Glutamatergic neuron (in vitro differentiated cells): ENCODE measurements at places on chromosomes 12 and 14. TPM values are rescaled to one million over a fixed set of nuclear protein-coding genes. Genes with fewer than 3 reads are reported as not detected.

DNA sequence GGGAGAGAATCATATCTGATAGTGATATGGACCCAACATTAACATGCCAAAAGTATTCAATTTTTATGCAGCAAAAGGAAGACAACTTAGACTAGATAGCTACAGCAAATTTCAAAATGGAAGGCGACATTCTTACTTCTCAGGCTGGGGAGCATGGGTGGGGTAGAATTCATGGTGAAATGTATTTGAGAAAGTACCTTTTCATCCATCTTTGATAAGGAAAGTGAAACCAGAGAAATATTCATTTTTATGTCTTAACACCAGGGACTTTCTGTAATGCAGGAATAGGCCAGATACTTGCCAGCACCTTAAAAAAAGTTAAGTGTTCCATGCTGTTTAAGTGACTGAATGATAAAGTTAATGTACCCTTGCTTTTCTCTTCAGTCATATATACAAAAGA, 13.4 kb downstream of the BTG1 start:
- no peak for DNase-seq

DNA sequence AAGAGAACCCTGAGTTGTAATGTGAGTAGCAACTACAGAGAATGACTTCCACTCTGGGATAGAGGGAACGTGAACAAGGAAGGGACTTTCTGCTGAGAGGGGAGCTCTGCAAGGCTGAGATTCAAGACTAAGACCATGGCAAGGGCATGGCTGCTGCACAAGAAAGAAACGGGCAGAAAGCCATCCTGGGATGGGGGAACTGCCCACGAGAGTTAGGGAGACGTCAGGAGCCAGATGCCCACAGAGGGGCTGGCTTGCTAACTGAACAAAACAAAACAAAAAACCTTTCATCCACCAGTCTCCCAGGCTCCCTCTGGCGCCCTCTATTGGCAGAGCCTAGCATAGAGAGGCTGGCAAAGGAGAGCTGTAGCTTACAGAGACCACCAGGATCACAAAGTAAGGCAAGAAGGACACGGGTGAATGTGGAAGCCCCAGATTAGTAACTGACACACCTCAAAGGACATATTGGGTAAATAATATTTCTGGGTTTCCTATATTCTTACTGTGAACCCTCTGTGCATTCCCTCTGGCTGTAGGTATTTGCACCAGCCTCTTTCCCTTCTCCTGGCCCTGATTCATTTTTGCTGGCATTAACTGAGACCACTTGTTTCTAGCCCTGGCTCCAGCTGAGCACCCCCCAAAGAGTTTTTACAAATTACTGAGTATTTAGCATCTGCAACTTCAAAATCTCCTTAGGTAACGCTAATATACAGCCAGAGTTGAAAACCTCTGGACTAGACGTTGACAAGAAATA, 338.3 kb downstream of the EMP1 start:
- peak; percentile 96 for DNase-seq

DNA sequence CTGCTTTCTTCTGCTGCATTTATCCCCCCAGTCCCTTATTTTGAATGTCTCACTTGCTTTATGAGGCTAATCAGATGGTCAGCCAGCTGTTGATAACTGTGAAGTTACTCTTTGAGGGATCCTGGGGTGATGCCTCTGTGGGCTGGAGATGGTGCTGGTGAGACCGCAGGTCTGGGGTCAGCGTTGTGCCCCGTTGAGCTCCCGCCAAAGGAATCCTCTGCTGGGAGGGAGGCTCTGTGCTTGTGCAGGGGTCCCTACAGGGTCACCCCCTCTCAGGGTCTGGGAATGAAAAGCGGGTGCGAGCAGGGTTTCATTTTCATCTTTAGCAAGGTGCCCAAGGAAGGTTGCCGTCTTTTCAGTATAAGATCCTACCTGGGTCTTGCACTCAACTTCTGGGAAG, 161.2 kb upstream of the RTL1 start:
- no peak for DNase-seq

DNA sequence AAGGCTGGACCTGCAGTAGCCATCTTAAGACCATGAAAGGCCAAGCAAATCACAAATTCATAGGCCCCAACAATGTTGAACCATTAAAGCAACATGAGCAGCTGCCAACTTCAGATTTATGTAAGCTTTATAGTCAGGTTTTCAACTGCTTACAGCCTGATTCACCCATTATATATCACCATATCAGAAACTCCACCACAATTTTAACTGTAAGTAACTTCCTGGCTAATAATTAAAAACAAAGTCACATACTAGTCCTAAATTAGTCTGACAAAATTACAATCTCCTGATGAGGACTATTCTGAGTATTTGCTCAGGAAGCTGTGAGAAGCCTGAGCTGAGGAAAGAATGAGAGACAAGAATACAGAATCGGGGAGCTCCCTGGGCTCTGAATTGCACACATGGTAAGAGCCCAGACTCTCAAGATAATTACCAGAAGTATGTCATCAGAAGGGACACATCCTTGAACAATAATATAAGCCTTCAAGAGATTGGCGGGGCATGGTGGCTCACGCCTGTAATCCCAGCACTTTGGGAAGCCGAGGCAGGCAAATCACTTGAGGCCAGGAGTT, 55.1 kb downstream of the NUMB start:
- no peak for DNase-seq

- DNase-seq, result no peak
Observed at GRCh38 chr14:80781972-80782367, 159.6 kb downstream of the CEP128 start.

DNA sequence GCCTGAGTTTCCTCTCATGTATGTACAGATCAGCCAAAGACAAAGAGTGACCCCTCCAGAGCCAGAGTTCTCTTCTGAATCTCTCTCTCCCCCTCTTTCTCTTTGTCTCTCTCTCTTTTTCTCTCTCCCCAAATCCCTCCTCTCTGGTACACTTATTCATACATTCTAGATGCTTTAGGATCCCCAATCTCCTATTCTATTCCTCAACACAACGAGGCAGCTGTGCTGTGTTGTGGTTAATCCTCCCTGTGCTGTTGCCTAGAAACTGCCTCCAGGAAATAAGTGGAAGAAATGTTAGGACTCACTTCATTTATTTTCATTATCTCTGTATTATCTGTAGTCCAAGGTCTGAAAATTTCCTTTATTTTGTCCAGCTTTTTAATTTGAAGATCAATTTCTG, 350.5 kb upstream of the OR4E1 start:
- no peak for DNase-seq

DNA sequence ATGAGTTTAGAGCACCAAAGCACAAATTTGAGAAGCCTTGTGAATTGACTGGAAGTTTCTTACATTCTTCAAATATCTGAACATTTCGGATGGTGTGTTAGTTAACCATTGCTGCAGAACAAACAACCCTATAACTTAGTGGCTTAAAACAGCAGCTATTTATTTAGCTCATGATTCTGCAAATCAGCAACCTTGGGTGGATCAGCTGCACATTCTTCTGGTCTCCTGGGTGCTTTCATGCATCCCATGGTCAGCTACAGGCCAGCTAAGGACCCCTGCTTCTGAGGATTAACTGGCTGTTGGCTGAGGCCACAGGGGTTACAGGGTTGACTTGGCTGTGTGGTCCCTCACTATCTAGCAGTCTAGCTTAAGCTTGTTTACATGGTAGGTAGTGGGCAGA, 114.0 kb upstream of the HIF1A start:
- no peak for DNase-seq

DNA sequence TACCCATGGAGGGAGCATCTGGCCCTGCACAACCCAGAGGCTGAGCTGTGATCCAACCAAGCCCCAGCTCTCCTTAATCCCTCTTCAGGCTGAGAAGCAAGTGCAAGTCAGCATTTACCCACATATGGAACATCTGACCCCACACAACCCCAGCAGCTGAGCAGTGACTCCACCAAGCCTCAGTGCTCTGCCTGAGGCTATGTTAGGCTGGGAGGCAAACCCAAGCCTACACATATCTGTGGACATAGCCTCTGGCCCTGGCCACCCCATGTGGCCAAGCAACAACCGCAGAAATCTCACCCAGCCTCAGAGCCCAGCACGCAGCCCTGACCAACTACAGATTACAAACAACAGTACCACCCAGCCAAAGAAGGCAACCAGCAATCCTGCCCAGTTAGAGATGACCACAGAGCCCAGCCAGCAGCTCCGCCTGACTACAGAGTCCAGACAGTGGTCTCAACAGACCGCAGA, 142.8 kb downstream of the NUAK1 start:
- DNase-seq, result no peak

Gene NTF3
- total RNA-seq, result 5.0 TPM

Gene CYP27B1
- total RNA-seq, result 1.7 TPM

Gene RABGGTA
- total RNA-seq, result 30.3 TPM
